ENCODE measurements at places on chromosomes 3 and 15.
A peak's percentile ranks its signal among the peaks of the same experiment; 100 is the strongest.

- peak; percentile 76 for DNase-seq
Observed at GRCh38 chr3:78004571-78004970, 964.7 kb downstream of the ROBO2 start.

DNA sequence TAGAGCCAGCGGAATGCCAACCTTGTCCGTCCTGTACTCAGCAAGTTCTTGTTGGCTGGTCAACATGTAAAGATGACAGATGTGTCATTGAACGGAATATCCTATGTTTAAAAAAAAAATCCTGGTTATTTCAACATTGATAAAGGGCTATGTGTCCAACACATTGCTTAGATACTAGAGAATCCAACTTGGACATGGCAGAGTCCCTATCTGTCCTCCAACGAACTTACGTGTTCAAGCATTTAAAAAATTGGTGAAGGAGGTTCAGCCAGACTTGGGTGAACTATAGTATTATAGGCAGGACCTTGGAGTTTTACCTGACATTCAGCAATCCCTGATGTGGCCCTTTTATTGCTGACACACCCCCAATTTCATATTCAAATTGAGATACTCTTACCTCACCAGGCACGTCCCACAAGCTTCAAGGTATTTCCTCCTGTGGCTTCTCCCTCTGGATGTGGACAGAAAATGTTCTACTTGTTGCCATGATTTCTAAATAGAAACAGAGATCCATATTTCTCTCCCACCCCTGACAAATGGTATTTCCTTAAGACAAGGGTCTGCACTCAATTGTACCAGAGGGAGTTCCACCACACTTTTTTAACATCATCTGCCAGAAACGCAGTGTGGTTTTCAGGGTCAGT, 207.7 kb upstream of the TPM1 start:
- peak; percentile 82 for DNase-seq

GRCh38 chr15:25850154-25851111, 12.7 kb downstream of the ATP10A start:
- DNase-seq, result peak; percentile 81

GRCh38 chr3:110900576-110900975, 171.0 kb upstream of the NECTIN3 start:
- peak; percentile 21 for DNase-seq

DNA sequence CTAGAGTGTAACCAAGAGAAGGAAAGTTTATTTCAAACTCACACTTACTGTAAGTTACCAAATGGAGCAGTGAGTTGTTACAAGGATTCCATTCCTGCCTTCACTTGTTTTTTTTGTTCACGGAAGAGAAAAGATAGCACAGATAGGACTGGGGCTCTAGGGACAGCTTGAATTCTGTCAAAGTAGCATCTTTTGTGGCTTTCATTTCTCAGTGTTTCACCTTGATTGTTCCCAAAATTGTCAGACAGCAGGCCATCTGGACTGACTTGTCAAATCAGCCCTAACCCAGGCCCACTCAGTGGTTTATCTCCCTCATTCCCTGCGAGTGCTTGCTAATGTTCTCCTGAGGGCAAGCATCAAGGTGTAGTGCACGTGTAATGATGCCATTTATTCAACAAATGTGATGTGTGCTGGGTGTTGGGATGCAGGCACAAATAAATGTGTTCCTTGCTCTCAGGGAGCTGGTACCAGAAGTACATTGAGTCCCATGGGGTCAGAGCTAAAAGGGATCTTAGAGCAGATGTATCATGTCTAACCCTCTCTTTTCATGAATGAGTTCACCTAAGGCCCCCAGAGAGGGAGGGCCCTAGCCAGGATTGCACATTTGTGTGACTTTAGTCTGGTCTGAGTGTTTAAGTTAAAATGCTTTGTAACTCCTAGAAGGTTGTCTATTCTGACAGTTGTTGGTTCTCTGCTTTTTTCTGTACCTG, 49.1 kb downstream of the PDHB start:
- DNase-seq, result no peak

DNA sequence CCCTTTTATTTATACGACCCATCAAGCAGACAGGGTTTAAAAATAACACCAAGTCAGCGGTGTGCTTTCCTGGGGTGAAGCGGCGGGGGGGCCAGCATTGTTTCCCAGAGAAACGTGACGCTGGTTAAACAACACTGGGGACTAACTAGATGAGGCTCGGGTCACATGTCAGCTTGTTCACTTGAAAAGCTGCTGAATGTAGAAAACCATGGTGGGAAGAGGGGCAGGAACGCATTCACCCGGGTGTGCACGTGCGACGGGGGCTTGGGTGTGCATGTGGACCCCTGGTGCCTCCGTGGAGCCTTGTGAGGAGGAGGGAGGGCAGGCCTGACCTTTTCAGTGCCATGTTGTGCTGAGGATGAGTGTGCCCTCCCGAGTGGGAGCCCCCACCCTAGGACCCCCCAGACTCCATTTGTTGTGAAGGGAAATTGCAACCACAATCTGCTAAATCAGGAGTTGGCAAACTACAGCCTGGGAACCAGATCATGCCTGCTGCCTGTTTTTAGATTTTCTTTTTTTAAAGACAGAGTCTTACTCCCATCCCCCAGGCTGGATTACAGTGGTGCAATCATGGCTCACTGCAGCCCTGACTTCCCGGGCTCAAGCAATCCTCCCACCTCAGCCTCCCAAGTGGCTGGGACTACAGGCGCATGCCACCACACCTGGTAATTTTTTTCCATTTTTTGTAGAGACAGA, 70.4 kb upstream of the CMTM7 start:
- DNase-seq, result no peak

GRCh38 chr3:111538111-111538510, 3.9 kb upstream of the CD96 start:
- no peak for DNase-seq

- no peak for DNase-seq
Observed at GRCh38 chr3:156957715-156958114, 131.6 kb downstream of the LEKR1 start.

GRCh38 chr3:159620281-159620680, 368.4 kb upstream of the IL12A start:
- peak; percentile 31 for DNase-seq

- no peak for DNase-seq
Observed at GRCh38 chr15:48415036-48415886, 84.0 kb downstream of the DUT start.

DNA sequence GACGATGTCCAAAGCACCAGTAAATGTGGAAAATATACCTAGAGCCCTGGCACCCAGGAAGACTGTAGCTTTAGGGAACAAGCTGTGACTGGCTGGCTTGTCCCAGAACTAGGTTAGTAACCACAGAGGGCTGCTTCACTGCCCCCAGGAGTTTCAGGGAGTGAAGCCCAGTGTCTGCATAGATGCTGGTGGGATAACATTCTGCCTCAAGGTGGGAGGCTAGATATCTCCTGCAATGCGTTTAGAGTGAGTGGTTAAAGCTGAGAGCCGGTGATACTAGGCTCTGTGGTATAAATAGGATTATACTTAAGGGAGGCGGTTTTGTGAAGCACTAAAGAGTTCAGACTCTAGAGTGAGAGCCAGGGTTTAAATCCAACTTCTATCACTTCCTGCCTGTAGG, 11.7 kb upstream of the CP start:
- no peak for DNase-seq

GRCh38 chr3:87627316-87627715, 350.9 kb upstream of the POU1F1 start:
- no peak for DNase-seq

GRCh38 chr15:63461230-63461985, 43.0 kb upstream of the USP3 start:
- no peak for DNase-seq

- DNase-seq, result peak; percentile 65
Observed at GRCh38 chr3:136819392-136819730, 435 bp downstream of the SLC35G2 start.

GRCh38 chr15:81170511-81170910, 26.2 kb upstream of the IL16 start:
- no peak for DNase-seq

DNA sequence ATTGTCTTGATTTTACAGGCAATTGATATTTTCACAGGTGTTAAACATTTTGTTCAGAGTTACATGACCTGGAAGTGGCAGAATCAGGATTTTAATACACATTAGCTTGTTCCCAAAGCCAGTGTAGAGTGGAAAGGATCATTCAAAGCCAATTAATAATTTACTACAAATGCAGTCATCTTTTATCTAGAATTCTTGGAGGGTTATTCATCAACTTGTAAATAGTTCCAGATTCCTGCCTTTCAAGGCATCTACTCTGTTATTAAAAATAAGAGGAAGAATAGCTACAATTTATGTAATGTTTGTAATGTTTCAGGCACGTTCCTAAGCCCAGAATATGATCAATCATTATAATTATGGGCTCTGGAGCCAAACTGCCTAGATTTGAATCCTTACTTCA, 358.5 kb downstream of the ZNF385D start:
- peak; percentile 71 for DNase-seq

DNA sequence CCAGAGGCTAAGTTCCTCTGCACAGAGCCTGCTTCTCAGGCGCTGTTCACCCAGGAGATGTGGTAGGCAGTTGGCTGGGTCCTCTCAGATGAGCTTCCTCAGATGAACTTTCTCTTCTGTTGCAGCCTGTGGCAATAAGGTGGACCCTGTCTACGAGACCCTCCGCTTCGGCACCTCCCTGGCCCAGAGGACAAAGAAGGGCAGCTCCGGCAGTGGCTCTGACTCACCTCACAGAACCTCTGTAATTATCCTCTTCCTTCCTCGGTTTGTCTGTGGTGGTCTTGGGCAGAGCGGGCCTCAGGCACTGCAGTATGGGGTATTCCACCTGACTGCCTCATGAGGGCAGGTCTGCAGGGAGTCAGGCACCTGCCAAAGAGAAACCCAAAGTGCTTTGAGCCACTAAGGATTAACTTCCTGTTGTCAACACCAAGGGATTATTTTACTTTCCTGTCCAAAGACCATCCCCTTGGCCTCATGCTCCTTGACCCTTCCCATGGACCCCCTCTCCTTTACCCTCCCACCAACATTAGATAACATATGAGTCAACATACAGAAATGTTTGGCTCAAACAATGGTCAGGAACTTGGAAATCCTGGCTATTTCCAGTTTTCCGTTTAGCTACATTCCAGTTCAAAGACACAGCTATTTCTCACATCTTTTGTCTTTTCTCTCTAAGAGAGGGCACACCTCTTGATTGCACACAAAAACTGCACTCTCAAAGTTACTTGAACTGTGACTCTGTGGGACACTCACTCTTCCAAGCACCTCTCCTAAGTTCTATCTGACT, 105.9 kb downstream of the STAC start:
- no peak for DNase-seq

- DNase-seq, result peak; percentile 20
Observed at GRCh38 chr3:24305795-24306467, 188.7 kb downstream of the THRB start.

- DNase-seq, result peak; percentile 44
Observed at GRCh38 chr15:60804986-60805949, 326.3 kb upstream of the ICE2 start.

DNA sequence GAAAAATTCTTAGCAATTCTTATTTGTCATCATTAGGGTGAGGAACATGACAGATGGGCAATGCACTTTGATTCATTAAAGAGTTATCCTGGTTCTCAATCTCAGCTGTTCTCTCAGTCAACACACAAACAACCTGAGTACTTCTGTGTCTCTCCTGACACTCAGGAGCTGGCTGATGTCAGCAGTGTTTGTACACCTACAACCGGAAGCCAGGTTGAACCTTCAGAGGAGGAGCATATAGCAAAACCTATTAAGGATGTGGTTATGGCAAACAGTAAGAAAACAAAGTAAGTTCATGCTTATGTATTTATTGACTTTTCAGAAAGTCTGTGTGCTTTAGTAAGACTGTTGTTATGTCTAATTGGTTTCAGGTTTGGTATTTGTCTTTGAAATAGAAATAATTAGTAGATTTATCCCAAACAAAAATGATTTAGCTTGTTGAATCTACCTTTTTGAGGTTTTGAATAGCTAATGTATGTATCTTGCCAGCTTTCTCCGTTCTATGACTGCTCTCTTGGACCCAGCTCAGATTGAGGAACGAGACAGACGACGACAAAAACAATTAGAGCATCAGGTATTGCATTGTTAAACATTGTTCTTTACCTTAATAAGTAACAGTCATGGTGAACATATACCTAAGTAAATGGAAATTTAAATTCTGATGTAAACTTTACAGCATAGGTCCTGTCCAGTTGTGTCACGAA, 36.6 kb downstream of the CCDC66 start:
- DNase-seq, result no peak
